ENCODE measurements at places on chromosomes 3 and 15.
A peak's percentile ranks its signal among the peaks of the same experiment; 100 is the strongest.

DNA sequence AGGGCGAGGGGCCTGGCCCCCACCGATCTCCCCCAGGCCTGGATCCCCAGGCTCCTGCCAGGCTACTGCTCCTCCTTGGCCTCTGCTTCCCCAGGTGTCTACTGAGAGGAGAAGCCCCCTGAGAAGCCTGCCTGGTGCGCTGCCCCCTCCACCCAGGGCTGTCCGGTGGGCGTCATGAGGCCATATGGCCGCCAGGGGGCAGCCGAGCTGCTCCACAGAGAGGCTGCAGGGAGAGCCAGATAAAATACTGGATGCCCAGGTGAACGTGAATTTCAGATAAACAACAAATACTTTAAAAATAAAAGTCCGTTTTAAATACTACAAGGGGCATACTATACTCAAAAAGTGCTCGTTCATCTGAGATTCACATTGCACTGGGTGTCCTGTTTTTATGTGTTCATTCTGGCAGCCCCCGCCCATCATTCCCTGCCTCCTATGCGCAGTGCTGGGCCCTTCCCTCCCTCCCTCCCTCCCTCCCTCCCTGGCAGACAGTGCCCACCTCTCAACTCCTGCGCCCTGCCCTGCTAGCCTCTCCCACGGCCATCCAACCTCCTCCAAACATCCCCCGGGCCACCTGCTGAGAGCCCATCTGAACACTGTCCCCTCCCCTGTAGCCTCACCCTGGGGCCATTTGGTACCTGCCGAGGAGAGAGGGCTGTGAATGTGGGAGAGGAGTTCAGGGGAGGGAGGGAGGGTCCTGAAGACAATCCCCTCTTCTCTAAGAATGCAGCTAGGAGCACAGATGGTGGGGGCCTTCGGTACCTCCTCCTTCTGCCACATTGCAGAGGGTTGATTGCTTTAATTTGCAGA, 29.6 kb downstream of the PSTPIP1 start:
- DNase-seq = peak; percentile 1

- DNase-seq = no peak
These were observed 221.3 kb upstream of the HES1 start for GRCh38 chr3:193914602-193915001.

DNA sequence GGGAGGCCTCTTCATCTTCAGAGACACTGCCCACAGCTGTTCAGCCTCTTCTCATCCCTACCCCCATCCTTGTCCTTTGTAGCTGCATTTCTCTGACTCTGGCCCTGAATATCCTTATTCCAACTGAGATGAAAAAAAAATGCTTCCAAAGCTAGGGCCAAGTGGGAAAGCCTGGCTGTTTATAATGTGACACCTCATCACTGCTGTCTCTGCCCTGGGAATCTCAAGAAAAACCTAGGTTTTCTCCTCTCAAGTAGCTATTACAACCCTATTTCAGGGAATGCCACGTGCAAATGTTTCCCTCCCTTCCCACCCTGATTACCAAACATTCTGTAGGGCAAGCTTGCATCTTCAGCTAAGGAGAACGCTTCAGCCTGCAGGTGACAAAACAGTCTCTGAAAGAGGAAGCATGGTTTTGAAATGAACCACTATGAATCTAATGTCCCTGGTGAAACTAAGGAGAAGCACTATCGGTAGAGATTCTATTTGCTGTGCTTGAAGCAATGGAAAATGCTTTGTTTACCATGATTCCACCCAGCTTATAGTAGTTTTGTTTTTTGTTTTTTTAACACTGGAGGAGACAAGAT, 65.4 kb downstream of the USF3 start:
- no peak for DNase-seq

GRCh38 chr3:116112696-116113095, 332.6 kb downstream of the LSAMP start:
- no peak for DNase-seq

GRCh38 chr15:68842958-68843357, 22.3 kb upstream of the ANP32A start:
- no peak for DNase-seq

DNA sequence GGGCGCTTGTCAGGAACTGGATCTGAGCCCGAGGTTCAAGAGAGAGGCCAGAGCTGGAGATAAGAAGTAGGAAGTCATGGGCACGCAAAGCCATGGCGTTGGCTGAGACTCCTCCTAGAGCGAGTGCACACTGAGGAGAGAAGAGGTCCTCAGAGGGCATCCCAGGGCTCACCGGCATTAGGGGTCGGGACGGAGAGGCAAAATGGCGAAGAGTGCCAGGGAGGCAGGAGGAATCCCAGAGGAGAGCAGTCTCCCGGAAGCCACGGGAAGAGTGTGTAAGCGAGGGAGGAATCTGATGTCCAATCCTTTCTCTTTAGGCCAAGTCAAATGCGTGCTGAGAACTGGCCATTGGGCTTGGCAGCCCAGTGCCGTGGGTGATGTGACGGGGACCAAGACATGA, 24.0 kb downstream of the EFCC1 start:
- no peak for DNase-seq

- DNase-seq = no peak
These were observed 54.2 kb downstream of the PPARG start for GRCh38 chr3:12343047-12343501.

DNA sequence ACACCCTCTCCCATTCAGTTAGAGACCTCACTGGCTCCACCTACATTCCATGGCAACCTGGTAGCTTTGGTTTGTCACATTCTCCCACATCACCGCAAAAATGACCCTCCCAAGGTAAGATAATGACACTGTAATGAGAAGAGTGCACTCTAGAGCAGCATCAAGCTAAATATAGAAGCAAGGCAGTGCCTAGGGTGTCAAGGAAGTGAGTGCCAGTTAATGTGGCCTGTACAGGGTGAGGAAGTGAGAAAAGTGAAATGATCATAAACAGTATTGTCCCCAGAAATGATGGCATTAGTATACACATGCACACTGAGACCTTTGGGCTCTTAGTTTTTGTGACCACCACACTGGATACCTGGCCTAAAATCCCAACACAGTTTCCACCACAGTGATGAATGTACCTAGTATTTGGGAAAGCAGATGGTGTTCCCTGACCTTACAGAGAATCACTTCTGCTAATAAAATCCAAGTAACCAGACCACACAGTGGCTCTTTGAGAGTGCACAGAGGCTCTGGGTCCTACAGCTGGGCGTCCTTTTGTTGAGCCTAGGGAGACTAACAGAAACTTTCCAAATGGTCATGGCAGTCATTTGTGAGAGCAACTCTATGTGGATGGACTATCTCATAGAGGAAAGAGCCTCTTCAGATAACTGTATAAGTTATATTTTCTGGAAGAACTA, 106.6 kb downstream of the ARPP21 start:
- no peak for DNase-seq

GRCh38 chr3:99638167-99638948, at the start of gene COL8A1:
Gene COL8A1 (plus strand): TSS chr3:99638594. CDS start chr3:99790683, 152,089 bp downstream.
- no peak for DNase-seq

- DNase-seq = no peak
These were observed 68.6 kb downstream of the ST6GAL1 start for GRCh38 chr3:186998937-186999368.

- no peak for DNase-seq
These were observed 28.8 kb downstream of the ST6GAL1 start for GRCh38 chr3:186959029-186959624.

DNA sequence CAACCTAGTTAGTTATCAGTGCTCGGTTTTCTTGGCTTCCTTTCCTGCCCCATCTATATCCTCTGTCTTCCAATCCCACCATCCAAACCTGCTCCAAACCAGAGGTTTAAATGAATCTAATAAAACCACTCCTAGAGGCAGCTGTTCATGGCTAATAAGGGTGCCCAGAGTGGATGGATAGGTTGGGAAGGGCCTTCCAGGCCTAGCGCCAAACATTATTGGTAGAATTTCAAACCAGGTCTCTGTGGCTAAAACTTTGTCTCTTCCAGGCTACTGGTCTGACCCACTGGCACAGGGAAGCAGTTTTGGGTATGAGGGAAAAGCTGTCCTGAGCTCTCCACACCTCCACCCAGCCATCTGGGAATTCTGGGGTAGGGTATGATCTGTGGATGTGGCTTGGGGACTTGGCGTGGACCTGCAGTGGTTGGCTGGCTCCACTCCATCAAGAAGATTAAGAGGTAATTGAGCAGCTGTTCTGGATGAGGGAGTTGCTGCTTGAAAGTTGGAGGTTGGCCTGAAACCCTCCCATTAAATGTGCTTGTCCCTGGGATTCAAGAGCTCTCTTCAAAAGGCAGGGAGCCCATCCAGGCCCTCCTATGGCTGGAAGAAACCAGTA, 29.3 kb upstream of the INSYN1 start:
- DNase-seq = no peak

GRCh38 chr15:95840004-95840403, 490.5 kb upstream of the NR2F2 start:
- DNase-seq = no peak

DNA sequence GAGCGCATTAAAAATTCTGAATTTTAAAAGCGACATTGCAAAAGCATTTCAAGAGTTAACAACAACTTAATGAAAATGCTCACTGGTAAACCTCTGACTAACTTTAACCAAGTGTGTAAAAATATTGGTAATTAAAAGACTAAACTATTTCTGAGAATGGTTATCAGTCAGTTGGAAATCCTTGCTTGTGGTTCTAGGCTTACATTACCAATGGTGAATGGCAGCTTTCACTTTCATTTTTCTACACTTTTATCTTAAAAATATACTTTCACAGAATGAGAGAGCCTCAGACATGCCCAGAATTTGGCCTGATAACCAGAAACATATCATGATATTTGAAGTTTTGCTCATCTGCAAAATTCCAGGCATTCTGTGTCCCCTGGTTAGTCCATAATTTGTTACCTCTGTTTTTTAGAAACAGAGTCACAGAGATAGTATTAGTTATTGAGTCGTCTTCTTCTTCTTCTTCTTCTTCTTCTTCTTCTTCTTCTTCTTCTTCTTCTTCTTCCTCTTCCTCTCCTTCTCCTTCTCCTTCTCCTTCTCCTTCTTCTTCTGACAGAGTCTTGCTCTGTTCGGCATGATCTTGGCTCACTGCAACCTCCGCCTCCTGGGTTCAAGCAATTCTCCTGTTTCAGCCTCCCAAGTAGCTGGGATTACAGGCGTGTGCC, 5.5 kb upstream of the RNF111 start:
- no peak for DNase-seq

- DNase-seq = no peak
These were observed 33.5 kb upstream of the HHATL start for GRCh38 chr3:42736081-42736480.

GRCh38 chr3:77539014-77539413, 499.1 kb downstream of the ROBO2 start:
- no peak for DNase-seq

- no peak for DNase-seq
These were observed 49.8 kb downstream of the KCNMB2 start for GRCh38 chr3:178586076-178586475.

- no peak for DNase-seq
These were observed 56.9 kb downstream of the AMOTL2 start for GRCh38 chr3:134317106-134317947.

GRCh38 chr3:17234382-17234781, 349.6 kb downstream of the PLCL2 start:
- no peak for DNase-seq

- no peak for DNase-seq
These were observed 53.6 kb upstream of the AP4E1 start for GRCh38 chr15:50854601-50855490.

DNA sequence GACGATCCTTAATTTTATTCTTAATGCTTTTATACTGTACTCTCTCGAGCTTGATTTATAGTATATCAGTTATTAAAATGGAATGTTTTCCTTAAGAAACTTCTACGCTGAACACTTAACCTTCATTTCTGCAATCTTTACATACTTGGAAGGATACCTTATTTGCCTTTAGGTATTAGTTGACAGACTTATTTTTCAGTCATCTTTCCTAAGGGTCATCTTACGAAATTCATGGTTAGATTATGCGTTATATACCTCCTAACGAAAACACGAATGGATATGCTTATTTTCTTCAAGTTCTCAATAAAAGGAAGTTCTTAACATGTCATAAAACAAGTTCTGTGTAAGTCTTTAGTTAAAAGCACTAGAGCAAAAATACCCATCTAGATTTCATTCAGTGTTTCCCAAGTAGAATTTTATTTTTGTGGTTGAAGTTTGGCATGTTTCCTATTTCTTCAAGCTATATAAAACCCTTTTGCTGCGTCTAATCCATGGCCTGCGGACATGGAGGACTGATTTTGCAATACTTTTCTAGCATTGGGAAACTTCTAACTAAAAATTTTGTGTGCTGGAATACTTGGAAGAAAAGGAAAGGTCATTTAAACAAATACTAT, 231.3 kb downstream of the TP63 start:
- no peak for DNase-seq

- no peak for DNase-seq
These were observed 167.4 kb downstream of the OSBPL10 start for GRCh38 chr3:31813686-31814085.

DNA sequence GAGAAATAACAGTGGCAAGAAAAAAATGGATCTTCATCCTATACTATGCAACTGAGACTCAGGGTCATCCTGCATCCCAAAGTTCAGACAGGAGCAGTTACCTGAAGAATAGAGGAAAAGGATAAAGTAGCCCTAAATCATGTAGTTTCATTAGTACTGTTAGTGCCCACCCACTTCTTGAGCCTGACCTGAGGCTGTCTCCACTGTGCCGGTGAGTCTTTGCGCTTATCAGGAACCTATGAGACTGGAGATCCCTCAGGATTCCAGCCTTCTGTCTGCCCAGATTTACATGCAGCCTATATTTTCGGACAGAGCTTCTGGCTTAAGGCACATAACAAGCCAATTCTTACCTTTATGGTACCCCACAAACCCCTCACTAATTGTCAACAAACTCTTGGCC, 791.6 kb downstream of the ROBO1 start:
- DNase-seq = no peak

DNA sequence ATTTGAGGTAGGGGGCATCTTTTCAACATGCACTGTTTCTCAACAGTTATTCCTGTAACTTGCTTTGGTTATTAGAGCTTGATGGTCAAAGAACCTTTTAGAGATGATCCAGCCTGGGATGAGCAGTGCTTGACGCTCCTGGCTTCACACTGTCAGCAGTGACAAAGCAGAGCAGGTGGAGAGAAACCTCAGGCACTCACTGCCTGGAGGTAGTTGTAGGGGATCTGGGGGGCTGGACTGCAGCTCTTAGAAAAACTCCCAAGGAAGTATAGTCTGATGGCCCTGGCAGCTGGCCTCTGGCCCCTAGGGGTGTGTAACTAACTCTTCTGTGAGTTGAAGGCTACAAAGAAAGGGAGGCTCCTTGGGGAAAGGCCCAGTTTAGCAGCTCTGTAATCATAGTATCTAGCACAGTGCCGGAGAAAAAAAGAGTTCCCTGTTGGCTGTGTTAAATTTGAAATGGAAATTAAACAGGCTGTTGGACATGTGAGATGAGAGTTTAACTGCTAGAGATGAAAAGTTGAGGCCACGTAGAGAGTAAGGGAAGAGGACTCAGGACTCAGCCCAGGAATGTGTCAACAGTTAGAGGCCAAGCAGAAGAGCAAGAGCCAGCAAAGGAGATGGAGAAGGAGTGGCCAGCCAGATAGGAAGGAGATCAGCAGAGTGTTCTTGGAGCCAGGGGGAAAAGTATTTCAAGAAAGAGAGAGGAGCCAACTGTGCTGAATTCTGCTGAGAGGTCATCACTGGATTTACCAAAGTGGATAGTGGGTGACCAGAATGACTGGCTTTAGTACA, 14.2 kb downstream of the OXNAD1 start:
- no peak for DNase-seq

- no peak for DNase-seq
These were observed 14.2 kb upstream of the ADIPOQ start for GRCh38 chr3:186828340-186828739.
